ENCODE measurements at places on chromosomes 4 and X.

GRCh38 chr4:78518561-78518960 is 33.0 kb upstream of the ANXA3 start:
- DNase-seq = no peak

DNA sequence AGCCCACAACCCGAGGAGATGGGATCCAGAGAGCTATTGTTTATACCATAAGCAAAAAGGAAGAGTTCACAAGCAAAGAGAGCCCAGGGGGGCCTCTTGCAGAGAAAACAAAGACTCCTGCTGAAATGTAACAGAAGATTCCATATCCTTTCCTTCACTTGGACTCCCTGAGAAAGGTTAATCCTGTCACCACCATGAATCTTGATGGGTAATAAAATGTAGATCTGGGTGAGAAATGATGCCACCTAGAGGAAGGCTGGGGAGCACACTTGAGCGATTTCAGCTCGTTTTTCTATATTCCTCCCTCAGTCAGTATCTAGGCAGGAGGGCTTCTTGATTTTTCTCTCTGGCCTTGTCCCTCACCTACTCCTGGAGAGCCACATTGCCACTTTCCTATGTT is 10.2 kb upstream of the KCNE5 start:
- no peak for DNase-seq

GRCh38 chrX:110863883-110864282 is 68.3 kb upstream of the CHRDL1 start:
- no peak for DNase-seq

DNA sequence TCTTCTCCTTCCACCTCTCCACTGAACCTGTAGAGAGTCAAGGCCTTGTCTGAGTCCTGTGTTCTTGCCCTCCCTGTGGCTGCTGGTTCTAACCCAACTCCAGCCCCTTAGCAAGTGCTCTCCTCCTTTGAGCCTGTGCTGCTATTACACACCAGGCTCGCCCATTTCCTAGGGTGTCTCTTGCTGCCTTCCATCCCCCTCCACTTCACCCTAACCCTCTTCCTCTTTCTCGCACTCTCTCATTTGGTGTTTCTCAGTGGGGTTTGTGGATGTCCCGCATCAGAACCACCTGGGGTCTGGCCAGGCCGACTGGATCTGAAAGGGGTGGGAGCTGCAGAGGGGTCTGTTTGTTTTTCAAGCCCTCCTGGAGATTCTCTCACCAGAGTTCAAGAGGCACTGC is 156.7 kb downstream of the SPRY1 start:
- DNase-seq = no peak

- DNase-seq = no peak
Observed at GRCh38 chr4:42555828-42556227, 101.1 kb downstream of the ATP8A1 start.

GRCh38 chr4:40587826-40588225 is 41.8 kb downstream of the RBM47 start:
- no peak for DNase-seq
